Gastrocnemius medialis (tissue), 4 donors: ENCODE measurements at places on chromosomes 11 and 22.

DNA sequence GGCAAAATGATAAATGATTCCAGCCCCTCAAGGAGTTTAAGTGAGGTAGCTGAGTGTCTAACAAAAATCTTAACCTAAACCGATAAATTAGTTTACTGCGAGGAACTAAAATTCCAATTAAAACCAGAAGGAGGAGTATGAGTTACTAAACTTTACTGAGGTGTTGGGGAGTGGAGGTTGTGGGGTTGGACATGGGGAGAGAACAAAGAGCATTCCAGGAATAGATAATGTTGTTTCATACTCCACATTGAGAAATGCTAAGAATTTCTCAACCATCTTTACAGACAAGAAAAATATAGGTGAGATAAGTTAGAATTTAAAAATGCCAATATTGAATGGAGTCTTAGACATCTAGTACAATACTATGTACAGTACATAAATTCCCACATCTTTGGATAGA, 488.6 kb downstream of the METTL15 start:
- DNase-seq: no peak

- no peak for DNase-seq
These were observed 35.0 kb downstream of the RASSF10 start for GRCh38 chr11:13043912-13044628.

DNA sequence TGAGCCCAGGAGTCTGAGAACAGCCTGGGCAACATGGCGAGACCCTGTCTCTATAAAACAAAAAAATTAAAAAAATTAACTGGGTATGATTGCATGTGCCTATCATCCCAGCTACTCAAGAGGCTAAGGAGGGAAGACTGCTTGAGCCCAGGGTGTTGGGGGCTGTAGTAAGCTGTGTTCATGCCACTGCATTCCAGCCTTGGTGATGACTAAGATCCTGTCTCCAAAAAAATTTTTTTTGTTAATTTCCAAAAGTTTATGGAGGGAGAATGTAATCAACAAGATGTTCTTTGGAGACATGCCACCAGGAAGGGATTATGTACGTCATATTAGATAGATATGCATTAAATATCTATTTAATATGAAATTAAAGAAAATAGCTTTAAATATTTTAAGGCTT, 267.5 kb downstream of the SBF2 start:
- no peak for DNase-seq

GRCh38 chr22:19871023-19871844, 16.6 kb upstream of the GNB1L start:
- DNase-seq: no peak

DNA sequence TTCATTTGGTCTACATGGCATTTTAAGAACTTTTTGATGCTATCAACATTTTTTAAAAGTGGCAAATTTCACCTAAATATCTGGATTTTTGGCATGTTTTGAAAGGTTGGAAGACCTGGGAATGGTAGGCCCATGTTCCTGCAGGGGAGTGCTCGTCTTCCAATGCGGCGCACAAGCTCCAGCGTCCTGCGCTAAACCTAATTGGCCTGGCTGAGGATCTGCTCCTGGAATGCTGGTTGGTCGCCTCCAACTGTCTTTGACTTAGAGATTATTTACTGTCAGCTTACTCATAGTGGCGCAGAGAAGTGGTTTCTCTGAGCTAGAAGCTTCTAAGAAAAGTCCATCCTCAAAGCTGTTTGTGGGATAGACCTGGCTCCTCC, 626 bp upstream of the LIMK2 start:
- DNase-seq: no peak

GRCh38 chr22:48721395-48721669, 1106.3 kb downstream of the BRD1 start:
- DNase-seq: no peak

- DNase-seq: peak; percentile 17
These were observed 872 bp downstream of the TMA7B start for GRCh38 chr22:39960791-39961746.

DNA sequence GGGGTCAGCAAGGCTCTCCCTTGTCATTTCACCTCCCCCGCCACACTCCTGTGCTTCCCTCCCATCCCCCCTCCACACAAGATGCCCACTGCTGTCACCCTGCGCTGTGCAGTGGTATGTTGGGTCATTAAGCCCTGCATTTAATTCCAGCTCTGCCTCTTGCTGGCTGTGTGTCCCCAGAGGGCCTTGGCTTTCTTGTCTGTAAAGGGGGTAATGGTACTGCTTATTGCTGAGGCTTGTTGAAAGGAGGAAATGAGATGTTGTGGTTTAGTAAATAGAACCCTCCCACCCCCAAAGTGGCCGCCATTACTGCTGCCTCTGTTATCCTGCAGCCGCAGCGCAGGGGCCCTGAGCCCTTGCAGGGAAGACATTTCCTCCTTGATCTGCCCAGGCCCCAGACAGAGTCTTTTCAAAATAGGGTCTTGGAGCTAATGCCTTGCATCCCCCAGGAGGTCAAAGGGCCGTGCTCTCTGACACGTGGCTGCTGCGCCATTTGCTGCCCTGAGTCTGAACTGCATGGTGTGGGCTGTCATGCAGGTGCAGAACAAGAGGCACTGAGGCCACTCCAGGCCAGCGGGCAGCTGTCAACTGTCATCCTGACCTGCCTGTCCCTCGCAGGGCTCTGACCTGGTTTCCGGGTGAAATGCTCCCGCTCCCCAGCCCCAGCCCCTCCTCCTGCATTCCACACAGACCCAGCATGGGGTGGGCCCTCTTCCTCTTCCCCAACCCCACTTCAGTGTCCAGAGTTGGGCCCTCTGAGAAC, 18.7 kb downstream of the PVALB start:
- DNase-seq: no peak

DNA sequence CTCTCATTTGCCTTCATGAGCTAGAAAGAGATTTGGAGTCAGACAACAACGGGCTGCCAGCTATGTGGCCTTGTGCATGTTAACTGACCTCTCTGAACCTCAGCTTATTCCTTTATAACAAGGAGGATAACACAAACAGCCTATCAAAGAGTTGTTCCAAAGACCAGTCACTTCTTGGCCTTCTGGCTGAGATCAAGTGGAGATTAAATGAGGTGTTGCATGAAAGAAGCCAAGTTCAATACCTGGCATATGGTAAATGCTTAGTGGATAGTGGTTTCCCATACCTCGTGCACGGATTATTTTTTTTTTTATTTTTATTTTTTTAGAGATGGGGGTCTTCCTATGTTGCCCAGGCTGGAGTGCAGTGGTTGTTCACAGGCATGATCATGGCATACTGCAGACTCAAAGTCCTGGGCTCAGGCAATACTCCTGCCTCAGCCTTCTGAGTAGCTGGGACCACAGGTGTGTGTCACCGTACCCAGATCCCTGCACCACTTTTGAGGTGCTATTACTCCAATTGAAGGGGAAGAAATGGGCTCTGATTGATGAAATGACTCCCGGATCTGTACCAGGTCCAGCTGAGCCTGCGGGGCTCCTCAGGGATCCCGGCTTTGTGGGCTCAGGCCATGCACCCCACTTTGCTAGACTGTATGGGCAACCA, 4.9 kb downstream of the LGALS1 start:
- no peak for DNase-seq

- no peak for DNase-seq
These were observed 56.4 kb downstream of the CEP164 start for GRCh38 chr11:117384045-117384444.

DNA sequence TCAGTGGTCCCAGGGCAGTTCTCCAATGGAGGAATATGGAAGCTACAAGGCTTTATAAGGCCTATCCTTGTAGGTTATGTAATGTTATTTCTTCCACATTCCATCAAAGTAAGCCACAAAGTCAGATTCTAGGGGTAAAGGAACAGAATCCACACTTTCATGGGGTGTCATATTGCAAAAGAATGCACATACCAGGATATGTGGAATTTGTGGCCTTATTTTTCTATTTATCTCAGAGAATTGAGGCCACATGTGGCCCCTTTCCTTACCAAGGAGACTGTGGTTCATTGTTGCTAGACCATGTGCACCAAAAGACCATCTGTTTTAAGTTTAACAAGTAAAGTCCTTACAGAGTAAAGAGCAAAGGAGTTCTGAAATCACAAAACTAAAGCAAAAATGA, 12.9 kb downstream of the LRRC4C start:
- DNase-seq: no peak

DNA sequence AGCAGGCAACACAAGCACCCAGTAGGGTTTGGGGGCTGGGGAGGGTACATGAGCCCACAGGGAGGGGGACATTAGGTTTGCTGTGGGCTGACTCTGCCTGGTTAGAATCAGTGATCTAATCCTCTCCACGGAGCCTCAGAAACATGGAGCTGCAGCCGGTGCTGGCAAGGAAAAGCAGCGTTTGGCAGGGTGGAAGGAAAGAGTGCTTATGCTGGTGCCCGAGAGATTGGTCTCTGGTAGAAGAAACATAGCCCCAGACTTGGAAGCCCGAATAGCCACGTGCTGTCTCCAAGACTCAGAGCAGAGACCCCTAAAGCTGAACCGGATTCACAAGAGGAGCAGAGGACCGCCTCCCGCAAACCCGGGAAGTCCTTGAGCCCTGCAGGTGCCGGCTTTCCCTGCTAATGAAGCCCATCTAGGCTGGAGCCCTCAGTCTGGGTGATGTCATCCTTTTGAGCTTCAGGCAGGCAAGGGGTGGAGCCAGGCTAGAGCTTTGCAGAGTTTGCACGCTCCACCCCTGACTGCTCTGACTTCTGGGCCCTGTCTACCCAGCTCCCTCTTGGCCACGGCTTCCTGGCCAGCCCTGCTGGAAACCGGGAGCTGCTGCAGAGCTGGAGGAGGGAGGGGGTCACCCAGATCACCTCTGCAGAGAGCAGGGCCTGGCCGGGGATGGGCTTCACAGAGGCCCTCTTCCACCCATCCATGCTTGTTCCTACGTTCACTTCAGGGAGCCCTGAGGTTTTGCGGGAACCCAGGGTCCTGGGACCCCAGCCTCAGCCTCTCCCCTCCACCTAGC, 35.0 kb upstream of the JAM3 start:
- DNase-seq: peak; percentile 35

DNA sequence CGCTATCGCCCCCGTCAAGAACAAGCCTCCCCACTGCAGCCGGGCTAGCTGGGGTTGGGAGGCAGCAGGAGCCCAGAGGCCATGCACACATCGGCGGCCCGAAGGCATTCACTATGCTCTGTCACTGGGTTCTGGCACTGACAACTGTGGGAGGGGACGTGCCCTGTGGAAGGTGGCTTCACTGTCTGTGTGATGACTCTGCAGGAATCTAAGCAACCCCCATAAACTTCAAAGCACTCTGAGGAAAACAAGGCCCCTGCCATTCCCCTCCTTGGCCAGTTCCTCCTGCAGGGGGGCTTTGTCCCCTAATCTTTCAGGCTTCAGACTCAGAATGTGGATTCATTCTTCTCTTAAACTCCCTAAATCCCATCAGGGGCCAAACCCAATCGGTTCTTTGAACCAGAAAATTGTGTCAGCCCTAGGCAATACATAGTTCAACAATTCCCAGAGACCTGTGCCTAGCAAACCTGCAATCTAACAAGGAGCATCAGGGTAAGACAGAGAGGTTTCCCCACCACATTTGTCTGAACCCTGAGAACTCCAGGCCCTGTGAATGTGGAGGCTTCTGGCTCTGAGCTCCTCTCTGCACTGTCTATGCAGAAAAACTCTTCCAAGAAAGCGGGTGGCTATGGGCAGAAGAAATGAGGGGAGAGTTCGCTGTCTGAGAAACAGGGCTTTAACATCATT, 1477.2 kb downstream of the TBC1D22A start:
- no peak for DNase-seq

DNA sequence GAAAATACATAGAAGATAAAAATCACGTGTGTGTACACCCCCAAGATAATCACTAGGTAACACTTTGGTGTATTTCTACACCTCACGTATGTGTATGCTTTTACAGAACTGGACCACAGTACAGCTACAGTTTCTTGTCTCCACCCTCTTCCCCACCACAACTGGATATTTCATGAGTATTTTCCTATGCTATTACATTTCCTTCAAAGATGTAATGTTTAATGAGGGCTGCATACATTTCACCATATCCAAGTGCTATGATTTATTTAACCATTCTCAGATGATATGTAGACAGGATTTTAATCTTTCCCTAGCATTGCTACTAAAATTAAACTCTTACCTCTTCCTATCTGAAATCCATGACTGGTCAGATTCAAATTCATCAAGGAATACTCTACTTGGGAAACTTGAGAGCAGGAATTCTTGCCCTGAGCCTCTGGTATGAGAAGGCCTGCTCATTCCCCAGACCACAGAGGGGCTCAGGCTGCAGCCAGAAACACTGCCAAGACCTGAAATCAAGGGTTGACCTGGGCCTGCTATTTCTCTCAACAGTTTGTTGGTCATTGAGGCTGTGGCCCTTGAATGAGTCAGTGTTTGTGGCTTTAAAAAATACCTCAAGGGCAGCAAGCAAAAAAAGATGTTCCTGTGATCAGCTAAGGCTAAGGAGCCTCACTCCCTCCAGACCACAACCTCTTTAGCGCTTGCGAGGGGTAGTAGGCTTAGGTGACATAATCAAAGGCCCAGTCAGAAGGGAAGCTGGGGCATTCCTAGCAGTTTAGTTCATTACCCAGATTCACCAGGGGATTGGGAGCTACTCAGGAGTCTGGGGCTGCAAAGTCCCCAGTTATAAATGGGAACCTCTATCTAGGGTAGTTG, 55.5 kb downstream of the ABTB2 start:
- DNase-seq: no peak

DNA sequence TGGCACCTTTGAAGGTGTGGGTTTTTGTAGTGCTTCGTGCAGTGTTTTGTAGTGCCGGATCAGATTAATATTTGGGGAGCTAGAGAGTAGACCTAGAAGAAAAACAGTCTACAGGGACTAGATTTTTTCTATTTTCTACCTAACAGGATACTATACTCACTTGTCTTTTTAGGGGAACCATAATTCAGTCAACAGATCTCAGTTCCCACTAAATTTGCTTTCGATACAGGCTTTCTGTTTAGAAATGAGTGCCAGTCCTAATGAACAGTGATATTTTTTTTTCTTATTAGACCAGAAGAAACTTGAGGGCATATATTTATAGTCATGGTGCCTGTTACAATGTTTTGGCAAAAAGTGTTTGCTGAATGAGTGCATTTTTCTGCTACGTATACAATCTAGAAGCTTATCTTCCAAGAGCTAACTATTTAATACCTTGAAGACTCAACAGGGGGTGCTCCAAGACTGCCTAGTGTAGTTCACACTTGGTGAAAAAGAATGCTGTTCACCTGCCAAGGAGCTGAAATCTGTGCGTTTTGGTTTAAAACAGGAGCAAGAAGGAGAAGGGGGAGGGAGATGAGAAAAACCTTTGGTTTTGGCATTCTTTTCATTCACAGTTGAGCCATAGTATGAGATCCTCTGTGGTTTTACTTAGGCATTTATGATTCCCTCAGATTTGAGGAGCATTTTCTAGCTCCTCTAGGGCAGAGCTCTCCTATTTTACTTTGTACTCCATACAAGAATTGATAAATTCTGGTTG, 44.9 kb upstream of the VSTM5 start:
- DNase-seq: no peak

DNA sequence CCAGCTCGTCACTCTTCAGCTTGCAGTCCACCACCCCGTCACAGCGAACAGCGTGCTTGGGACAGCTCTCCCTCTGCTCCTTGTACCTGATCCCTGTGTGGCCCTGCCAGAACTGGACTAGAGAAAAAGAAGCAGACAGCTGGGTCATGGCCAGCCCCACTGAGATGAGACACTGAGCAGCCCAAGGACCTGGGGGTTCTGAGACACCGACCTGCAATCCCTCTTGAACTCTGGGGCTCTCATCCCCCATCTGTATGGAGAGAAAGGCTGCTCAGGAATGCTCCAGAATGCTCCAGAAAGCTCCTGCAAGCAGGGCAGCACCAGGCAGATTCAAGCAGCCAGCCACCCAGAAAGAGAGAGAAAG, 14.8 kb downstream of the TMPRSS13 start:
- no peak for DNase-seq
